ENCODE measurements at places on chromosomes 12 and 14. TPM values are rescaled to one million over a fixed set of nuclear protein-coding genes. Genes with fewer than 3 reads are reported as not detected.

- DNase-seq = no peak
Observed at GRCh38 chr14:101110729-101111619, 207.5 kb upstream of the RTL1 start.

GRCh38 chr12:13695781-13696180 is 285.6 kb downstream of the GRIN2B start:
- DNase-seq = no peak

DNA sequence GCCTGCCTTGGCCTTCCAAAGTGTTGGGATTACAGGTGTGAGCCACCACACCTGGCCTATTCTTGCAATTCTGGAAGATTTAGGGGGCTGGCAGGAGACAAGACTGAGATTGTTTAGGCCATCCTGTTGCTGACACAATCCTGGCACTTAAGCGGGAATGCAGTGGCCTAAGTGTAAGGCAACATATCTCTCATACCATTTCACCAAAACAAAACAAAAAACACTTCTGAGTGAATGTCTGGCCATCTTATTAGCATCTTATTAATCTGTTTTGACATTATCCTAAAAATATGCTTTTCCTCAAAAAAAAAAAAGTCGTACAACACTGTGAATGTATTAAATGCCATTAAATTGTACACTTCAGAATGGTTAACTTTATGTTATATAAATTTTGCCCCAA is 67.6 kb downstream of the DENND5B start:
- DNase-seq = peak; percentile 23

DNA sequence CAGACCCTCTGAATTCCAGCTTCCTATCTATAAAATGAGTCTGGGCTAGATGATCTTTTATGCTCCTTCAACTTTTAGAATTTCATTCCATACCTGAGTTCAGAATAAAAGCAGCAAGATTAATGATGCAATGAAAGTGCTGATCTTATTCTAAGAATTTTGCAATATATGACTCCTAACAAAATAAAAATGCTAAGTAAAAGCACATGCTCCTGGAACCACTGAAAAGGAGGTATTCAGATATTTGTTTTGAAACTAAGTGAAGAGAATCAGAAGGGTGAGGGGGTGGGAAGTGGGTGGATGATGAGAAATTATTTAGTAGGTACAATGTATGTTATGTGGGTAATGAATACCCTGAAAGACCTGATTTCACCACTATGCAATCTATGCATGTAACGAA is 216.6 kb downstream of the PTPRO start:
- no peak for DNase-seq

DNA sequence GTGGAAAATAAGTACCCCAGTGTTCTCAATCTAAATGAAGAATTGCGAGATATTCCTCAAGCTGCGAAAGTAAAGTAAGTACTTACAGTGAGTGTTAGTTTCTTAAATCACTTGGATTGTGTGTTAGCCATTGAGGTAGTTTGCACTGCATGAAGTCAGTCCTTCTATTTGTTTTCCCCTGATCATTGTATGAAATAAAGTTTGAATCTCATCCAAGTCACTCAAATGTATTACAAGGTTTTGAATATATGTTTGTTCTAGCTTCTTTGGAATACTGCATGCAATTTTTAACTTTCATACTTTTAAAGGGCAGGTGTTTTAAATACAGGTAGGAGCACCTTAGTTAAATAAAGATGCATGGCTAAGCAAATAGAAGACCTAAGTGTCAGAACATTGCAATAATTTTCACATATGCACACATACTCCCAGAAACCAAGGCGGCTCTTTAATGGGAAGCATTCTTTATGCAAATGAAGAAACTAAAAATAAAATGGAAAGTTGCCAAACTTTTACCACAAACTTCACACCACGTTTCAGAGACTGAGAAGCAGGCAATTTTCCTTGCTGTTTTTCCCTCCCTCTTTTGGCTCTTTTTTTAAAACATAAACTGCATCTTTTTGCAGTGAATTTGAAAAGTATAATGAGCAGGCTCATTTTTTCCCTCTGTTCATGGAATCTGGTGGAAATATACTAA is 105.6 kb downstream of the GPR135 start:
- peak; percentile 37 for DNase-seq

GRCh38 chr14:101857226-101857625 is 95.7 kb downstream of the PPP2R5C start:
- DNase-seq = no peak

DNA sequence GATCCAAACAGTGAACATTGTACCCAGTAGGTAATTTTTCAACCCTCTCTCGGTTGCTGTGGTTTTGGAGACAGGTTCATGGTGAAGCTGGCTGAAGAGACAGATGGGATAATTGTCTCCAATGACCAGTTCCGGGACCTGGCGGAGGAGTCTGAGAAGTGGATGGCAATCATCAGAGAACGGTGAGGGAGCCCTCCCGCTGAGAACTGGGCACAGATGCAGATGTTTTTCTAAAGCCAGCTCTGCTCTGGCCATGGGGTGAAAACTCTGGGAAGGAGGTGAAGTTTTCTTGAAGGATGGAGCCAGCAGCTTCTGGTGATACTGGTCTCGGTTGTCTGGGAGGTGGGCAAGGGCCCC is 6.2 kb downstream of the KHNYN start:
- DNase-seq = no peak

DNA sequence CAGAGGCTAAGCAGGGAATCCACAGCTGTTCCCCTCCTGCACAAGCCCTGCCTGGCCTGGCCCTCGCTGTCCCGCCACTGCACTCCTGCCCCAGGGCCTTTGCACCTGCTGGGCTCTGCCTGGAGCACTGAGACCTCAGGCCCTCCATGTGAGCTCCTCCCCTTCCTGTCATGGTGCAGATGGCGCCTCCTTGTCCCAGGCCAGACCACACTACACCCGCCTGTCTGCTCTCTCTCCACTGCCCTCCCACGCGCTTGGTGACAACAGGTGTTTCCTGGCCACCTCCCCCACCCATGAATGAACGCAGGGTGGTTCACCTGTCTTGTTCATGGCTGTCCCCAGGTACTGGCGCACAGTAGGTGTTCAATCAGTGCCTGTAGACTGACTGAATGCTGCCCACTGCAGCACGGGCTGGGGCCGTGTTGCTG is 82.9 kb downstream of the NCOR2 start:
- DNase-seq = no peak

- DNase-seq = no peak
Observed at GRCh38 chr14:92651106-92651757, 97.2 kb downstream of the LGMN start.

- DNase-seq = no peak
Observed at GRCh38 chr14:105080161-105080560, 14.9 kb upstream of the GPR132 start.

DNA sequence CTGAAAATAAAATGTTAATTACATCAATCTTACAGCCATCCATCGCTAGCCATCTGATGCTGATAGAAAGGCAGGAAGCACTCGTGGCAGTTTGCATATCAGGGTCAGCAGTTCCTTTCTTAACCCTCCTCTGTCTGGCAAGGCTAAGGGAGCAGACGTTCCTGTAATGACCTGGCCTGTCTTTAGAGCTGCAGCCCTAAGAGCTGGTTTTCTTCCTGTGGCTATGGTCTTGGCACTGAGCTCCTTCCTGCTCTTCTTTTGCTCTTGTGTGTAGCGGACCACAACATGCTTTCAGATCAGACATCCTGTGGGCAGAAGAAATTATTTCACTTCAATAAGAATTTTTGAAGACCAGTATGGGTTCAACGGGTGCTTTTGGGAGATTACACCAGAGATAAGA is 170.4 kb downstream of the DAD1 start:
- no peak for DNase-seq

DNA sequence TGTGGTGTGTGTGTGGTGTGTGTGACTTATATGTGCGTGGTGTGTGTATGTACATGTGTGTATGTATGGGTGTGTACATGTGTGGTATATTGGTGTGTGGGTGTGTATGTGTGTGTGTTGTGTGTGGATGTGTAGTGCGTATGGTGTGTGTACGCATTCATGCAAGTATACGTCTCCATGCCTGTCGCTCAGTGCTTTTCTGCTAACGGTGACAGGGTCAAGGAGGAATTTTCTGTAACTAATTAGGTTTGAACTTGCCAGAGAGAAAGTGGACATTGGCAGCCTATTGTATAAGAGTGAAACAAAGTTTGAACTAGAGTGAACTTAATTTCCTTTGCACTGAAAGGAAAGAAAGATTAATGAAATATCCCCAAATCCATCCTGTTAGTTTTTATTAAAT is 120.9 kb upstream of the GSC start:
- DNase-seq = no peak

- DNase-seq = no peak
Observed at GRCh38 chr14:104554088-104554607, 25.4 kb upstream of the C14orf180 start.

- DNase-seq = peak; percentile 29
Observed at GRCh38 chr12:51874000-51874399, 13.9 kb upstream of the ANKRD33 start.

GRCh38 chr12:5585178-5585577 is 153.3 kb downstream of the NTF3 start:
- no peak for DNase-seq

Gene GALNT4
- total RNA-seq = 6.9 TPM

Gene PLD4
- 0.14 TPM for total RNA-seq

Gene TSPAN9
- 39.8 TPM for total RNA-seq

Gene KCNA1
- total RNA-seq = 0.27 TPM

Gene SLC22A17
- 29.3 TPM for total RNA-seq
